KBM-7 (cell line): ENCODE measurements at places on chromosomes 11 and 22.

GRCh38 chr11:70483077-70483861 lies 84.9 kb downstream of the CTTN start:
- peak; percentile 64 for DNase-seq

DNA sequence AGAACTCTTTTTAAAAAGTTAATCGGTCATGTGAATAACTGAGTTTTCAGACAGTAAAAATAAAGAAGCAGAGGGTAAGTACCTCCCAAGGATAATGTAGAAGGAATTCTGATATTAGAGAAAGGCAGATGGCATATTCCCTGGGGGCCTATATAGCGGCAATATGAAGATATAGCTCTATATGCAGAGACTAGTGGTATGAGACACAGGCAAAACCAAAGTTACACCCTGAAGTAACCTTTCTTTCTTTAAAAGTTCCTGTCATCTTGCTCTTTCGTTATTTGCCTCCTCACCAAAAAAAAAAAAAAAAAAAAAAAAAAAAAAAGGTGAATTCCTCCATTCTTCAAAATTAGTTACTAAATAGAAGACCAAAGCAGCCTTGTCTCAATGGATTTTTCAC lies 76.2 kb upstream of the ARHGAP32 start:
- no peak for DNase-seq

DNA sequence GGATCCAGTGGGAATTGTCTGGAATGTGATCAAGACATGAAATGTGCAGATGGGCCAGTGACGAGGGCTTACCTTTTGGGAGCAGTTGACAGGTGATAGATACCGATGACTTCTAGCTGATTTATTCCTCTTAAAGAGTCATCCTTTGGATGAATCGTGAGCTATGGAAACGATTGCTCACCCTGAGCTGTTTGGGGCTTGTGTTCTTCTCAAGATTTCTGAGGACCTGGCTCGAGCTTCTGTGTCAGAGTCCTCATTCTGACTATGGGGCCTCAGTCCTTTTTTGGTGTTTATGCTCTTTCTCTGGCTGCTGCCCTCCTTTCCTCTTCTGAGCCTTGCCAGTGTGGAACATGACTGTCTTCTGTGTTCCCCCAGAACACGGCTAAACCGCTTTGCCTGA lies 11.9 kb upstream of the AMPD3 start:
- no peak for DNase-seq

DNA sequence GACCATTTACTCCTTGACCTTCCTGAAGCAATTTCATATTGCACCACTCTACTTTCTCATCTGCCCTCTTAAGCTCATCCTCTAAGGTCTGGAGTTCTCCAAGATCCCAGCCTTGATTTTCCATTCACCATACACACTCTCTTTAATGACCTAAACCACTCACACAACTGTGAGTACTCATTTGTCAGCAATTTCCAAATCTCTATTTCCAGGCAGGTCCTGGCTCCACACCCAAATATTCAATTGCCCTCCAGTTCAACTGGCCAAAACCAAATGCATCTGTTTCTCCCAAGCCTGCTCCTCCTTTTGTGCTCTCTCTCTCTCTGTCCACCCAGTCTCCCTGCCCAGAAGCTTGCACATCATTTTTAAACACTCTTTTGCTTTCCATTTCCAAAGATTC lies 39.6 kb downstream of the NEU3 start:
- DNase-seq = no peak

- no peak for DNase-seq
Observed at GRCh38 chr11:131616481-131617140, 246.2 kb downstream of the NTM start.

GRCh38 chr11:102654761-102655160 lies 29.6 kb upstream of the MMP20 start:
- DNase-seq = no peak

DNA sequence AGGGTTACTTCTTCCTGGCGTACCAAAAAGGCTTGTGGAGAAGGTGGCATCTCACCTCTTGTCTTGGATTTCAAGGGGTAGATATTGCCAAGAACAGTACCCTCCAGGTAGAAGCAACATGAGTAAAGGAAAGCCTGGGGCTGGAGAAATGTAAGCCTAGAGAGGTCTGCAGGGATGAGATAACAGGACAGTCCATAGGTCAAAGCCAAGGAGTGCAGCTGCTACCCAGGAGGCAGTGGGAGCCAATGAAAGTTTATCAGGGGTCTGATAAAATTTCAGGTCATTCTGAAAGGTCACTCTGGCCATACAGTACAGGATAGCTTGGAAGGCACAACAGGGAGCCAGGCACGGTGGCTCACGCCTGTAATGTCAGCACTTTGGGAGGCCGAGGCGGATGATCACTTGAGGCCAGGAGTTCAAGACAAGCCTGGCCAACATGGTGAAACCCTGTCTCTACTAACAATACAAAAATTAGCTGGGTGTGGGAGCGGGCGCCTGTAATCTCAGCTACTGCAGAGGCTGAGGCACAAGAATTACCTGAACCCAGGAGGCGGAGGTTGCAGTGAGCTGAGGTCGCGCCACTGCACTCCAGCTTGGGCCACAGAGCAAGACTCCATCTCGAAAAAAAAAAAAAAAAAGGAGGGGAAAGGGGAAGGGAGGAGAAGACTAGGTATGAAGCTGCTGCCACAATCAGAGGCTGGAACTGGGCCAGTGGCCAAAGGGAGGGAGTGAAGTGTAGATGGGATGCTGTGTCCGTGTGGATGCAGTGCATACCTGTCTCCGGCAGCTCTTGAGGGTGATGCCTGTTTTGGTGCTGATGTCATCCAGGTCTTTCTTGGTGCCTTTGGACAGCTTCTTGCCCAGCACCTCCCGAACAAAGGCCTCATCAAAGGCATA lies 1.2 kb downstream of the FIBP start:
- DNase-seq = no peak

DNA sequence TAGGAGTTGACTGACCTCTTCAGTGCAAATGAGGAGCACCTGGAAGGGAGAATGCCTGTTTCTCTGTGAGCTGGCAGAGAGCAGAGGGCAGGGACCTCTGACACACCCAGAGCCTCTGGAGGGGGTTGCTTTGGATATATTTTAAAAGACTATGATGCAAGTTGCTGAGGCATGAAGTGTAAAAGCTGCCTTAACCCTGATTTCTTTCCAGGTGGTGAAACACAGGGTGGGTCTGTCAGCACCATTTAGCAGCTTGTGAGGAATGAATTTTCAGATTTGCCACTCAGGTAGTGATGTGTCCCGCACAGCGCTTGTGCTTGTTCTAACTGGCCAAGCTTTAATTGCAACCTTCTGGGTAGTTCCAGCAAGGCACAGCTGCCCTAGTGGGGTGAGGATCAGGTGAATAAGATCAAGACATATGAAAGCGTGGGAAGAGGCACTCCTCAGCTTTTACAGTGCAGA lies 90.2 kb downstream of the SWAP70 start:
- DNase-seq = no peak

DNA sequence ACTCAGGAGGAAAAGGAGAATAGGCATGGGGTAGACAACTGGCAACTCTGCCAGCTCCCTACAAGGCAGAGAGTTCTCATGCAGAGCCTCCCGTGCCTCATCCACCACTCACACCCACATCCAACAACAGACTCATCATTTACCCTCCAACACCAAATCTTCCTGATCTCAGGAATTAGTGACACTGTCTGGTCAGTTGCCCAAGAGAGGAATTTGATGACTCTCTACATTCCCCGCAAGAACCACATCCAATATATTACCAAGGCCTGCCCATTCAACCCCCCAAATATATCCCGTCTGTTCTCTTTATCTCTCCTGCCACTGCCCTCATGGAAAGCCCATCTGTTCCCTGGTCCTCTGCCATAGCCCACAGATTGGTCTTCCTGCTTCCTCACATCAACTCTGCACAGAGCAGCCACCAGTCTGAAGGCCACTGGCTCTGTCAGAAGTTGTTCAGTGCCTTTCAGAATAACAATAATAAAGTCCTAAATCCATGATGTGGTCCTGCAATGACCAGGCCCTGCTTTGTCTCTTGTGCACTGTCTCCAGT lies 57.5 kb upstream of the CD82 start:
- DNase-seq = no peak

DNA sequence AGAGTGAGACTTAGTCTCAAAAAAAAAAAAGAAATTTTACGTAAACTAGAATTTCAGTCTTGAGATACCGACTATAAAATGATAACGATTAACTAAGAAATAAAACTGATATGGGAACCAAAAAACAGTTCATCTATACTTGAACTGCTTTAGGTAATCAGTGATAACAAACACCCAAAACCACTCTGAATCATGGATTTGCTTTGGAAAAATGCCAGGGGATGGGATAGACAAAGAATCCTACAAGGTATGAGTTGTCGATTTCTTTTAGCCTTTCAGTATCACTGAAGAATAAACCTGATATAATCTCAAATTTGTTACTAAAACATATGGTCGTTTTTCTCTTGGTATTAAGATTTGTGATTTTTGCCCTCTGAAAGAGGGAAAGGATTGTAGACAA lies 13.7 kb downstream of the CSTF3 start:
- no peak for DNase-seq

DNA sequence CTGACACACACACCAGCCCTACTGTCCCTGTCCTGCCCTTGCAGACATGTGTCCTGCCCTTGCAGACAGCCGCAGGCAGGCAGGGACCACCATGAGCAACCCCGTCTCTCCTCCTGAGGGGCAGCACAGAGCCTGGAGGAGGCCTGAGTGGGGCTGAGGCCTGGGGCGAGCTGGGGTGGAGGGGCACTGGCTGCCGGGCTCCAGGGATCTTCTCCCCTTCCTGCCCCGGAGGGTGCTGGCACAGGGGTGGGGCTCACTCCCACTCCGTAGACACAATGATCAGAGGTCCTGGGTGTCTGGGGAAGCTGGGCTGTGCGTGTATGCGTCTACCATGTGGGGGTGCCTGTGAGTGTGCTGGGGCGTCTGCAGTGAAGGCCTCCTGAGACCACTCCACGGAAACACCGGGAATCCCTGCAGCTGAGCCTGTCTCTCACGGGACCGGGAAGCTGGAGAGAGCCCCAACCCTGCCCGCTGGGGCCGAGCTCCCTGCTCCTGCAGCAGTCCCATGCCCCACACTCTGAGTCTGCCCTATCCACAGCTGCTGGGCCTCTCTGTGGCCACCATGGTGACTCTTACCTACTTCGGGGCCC lies 588 bp downstream of the TSPAN32 start:
- DNase-seq = peak; percentile 60

DNA sequence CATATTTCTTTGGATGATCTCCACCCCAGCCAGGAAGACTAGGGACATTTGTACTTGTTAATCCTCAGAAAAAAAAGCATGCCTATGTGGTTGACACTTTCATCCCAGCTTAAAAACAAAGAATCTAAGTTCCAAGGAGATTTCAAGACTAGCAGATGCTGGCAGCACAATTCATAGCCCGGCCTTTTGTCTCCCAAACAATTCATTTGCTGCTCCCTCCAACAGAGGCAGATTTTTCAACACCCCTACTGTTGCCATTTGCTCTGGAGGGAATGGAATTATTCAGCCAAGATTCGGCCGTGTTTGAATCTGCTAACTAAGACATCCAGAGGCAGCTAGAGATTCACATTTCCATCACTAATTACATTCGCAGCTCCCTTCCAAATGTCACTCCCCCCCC lies 15.3 kb downstream of the P2RX3 start:
- DNase-seq = no peak

GRCh38 chr11:118870396-118871343 lies 13.0 kb upstream of the CXCR5 start:
- no peak for DNase-seq
